H1 (cell line): ENCODE measurements at places on chromosomes 7 and 10. TPM values are rescaled to one million over a fixed set of nuclear protein-coding genes. Genes with fewer than 3 reads are reported as not detected.

CYP26C1 gene
- total RNA-seq = 0.21 and 0.28 TPM in 2 replicates

- H3K27me3 ChIP-seq = no peaks in the 10 kb centered on the region
- H3K36me3 ChIP-seq = no peaks in the 10 kb centered on the region
- DNase-seq = no peak
- no peak overlapping the region for H3K4me3 ChIP-seq
- H3K4me1 ChIP-seq = no peaks in the 10 kb centered on the region
Measured at GRCh38 chr10:78658645-78659597, 409.8 kb upstream of the ZMIZ1 start.

DNA sequence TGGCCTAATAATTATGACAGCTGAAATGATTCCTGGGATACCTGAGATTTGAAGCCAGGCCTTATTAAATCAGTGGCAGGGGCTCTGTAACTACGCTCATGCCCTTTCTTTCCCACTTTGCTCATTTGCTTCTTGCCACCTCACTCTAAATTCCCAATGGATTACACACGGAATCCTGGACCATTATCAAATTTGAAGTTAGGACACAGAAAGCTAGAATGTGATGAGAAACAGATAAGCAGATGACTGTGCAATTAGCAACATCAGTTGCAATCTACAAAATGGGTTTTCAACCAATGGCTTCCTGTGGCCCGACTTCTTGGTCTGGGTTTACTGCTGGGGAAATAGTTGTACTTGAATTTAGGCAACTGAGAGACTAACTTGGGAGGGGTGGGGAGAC is 374.3 kb downstream of the INHBA start:
- no peak for DNase-seq
- H3K27me3 ChIP-seq = no peaks in the 10 kb centered on the region
- H3K36me3 ChIP-seq = no peaks in the 10 kb centered on the region

DNA sequence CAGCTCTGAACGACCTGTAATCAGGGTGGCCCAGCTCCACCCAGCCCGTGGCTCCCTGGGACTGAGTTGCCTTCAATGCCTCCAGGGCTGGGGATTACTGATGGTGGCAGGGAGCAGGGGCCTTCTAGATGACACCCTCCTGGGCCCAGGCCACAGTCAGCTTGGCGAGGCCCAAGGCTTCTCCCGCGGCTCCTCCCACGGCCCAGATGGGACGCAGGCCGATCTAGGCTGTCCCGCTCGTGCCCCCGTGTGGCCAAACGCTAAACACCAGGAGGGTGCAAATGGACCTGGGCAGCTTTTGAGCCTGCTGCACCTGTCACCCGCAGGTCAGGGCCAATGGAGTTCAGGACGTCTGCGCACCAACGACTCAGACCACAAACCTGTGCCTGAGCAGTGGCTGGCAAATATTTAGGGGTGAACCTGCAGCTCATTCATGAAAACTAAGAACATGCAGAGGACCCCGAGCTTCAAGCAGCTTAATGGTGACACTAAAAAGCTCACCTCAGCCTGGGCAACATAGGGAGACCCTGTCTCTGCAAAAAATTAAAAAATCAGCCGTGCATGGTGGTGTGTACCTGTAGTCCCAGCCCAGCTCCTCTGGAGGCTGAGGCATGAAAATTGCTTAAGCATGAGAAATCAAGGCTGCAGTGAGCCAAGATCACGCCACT is 43.2 kb downstream of the ASB13 start:
- no peaks in the 10 kb centered on the region for H3K36me3 ChIP-seq
- peak; percentile 98 for DNase-seq
- no peaks in the 10 kb centered on the region for H3K27me3 ChIP-seq
- no peaks in the 10 kb centered on the region; the same call in 1 of the 2 replicates for H3K4me1 ChIP-seq
- H3K27ac ChIP-seq = no peak overlapping the region

C7orf33 gene
- not detected in 2 replicates for total RNA-seq
